Naive thymus-derived CD8-positive, alpha-beta T cell (primary cell): ENCODE measurements at places on chromosomes 5 and 9. TPM values are rescaled to one million over a fixed set of nuclear protein-coding genes. Genes with fewer than 3 reads are reported as not detected.
A peak's percentile ranks its signal among the peaks of the same experiment; 100 is the strongest.

The BARHL1 gene
- total RNA-seq, result not detected

- no peak for DNase-seq
Observed at GRCh38 chr9:134693011-134693410, 51.4 kb downstream of the COL5A1 start.

The PLEKHG4B gene
- total RNA-seq, result not detected

The IRX4 gene
- not detected for total RNA-seq

DNA sequence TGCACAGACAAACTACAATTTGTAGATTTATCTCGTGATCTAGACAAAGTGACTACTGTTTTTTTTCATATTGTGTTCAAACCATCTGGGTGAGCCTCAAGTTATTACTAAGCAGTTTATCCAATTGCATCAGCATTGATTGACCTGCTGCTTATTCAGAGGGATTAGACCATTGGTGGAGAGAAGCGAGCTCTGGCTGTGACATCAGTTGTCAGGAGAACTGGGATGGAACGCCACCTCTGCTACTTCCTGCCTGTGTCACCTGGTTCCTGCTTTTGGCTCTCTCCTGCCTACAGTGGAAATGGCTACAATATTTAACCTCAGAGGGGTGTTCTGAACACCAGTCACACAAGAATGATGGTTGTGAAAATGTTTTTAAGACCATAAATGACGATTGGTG is 12.1 kb downstream of the NR4A3 start:
- DNase-seq, result no peak

The SYNPO gene
- total RNA-seq, result 0.71 TPM

The GDF9 gene
- 1.2 TPM for total RNA-seq

The PCDHGC5 gene
- not detected for total RNA-seq

GRCh38 chr9:106897751-106898150 is 34.8 kb downstream of the ZNF462 start:
- DNase-seq, result no peak

DNA sequence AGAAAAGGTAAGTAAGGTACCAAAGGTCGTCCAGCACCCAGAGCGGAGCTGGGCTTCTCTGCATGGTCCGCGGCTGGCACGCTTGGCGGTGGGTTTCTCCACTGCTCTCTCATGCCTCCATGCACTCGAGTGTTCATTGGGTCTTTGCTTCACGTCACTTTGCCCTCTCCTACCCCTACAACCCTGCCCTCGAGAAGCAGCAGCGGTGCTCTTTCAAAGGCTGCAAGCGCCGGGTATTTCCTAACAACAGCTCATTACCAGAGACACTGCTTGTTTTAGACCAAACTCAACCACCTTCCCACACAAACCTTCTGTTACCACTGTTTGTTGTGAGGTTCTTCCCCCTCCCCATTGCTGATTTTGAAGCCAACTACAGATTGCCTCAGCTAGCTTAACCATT is 21.5 kb upstream of the ZBTB34 start:
- DNase-seq, result no peak

DNA sequence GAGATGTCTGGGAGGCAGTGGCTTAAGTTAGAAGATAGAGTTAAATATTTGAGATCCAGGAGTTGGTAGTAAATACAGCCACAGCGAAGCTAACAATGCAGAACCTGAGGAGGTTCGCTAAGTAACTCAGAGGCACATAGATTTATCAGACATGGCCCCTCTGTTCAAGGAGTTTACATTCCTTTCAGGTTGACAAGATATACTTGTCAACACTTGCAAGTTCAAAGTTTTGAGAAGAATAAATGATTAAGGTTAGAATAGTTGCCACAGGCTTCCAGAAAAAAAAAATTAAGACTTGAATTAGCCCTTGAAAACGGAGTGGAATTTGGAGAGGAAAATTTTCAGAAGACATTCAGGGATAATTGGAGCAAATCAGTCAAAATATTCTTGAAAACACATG is 658.3 kb upstream of the WWC1 start:
- DNase-seq, result no peak

GRCh38 chr9:114392749-114393112 is 4.9 kb upstream of the AKNA start:
- no peak for DNase-seq

DNA sequence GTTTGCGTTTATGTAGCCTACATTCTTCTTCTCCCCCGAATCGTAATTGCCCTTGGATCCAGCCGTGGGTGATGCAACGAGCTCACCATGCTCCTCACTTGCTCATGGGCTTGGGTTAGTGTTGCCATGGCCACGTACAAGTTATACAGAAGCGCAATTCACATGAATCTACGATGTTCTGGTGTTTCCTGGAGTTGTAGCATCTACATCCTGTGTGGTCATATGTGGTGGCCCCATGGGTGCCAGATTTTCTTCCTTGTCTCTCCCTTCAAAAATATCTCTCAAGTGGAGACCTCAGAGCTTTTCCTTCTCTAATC is 115.3 kb downstream of the TLE4 start:
- DNase-seq, result peak; percentile 52

GRCh38 chr9:86469476-86470250 is 115.5 kb upstream of the TUT7 start:
- no peak for DNase-seq
